Neural crest cell (in vitro differentiated cells): ENCODE measurements at places on chromosomes 6 and 20.

DNA sequence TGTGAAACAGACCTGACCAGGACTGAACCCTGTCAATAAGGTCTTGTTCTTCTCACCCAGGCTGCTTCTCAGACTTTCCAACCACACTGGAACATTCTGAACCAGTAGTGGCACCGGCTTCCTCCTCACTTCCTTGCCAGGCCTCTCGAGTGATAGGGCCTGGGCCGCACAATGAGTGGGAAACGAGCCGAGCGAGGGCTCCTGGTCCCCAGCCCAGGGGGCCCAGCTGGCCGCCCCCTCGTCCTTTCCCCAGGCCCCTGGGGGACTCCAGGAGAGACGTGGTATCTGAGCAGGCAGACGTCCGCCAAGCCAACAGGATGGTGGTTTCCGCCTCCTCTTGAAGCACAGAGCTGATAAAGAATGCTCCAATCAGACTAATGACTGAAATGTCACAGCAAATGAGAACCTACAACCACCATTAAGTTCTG lies 117.9 kb downstream of the GMDS start:
- no peak overlapping the region for H3K4me3 ChIP-seq
- no peaks in the 10 kb centered on the region for H3K36me3 ChIP-seq
- no peak overlapping the region for H3K27ac ChIP-seq

DNA sequence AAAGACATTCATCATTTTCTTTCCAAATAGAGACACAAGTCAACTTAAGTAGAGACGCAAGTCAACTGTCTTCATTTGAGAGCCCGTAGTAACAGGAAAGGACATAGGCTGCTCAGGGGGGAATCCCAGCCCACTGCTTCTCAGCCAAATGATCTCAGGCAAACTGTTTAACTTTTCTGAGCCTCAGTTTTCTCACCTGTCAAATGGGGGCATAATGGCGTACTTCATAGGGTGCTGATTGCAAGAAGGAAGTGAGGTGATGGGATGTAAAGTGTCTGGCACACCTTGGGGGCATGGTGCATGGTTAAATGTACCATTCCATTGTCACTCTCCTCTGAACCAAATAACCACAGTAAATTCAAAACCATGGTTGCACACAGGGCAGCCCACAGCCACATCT lies 96.5 kb downstream of the EYA2 start:
- H3K36me3 ChIP-seq = no peaks in the 10 kb centered on the region
- H3K4me1 ChIP-seq = peaks cover 27% of the 10 kb centered on the region
- no peak for DNase-seq
- H3K4me3 ChIP-seq = no peak overlapping the region
- H3K27me3 ChIP-seq = peaks cover 4% of the 10 kb centered on the region
- no peak overlapping the region for H3K27ac ChIP-seq

DNA sequence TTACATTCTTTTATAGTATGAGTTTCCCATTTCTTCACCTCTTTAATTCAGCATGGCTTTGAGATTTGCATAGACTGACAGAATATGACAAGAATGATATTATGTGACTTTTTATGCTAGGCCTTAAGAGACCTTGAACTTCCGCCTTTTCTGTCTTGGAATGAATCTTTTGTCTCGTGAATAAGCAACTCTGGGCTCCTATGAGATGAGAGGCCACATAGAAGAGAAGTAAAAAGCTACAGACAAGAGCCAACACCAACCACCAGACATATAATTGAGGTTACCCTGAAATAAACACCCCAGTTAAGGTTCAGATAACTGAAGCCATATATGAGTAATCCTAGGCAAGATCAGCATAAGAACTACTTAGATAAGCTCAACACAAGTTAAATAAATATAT lies 600.8 kb downstream of the MEI4 start:
- no peaks in the 10 kb centered on the region for H3K27me3 ChIP-seq
- no peak overlapping the region for H3K27ac ChIP-seq
- DNase-seq = no peak
- H3K4me3 ChIP-seq = no peak overlapping the region
- no peaks in the 10 kb centered on the region for H3K36me3 ChIP-seq

- peaks cover 4% of the 10 kb centered on the region for H3K4me1 ChIP-seq
- DNase-seq = no peak
- H3K36me3 ChIP-seq = no peaks in the 10 kb centered on the region
- H3K27ac ChIP-seq = no peak overlapping the region
These were observed 2.5 kb downstream of the NPBWR2 start for GRCh38 chr20:64104667-64105451.

GRCh38 chr6:145561095-145562072 lies 173.9 kb downstream of the EPM2A start:
- peaks cover 7% of the 10 kb centered on the region for H3K4me1 ChIP-seq
- H3K4me3 ChIP-seq = no peak overlapping the region
- no peak for DNase-seq
- H3K27ac ChIP-seq = peak overlapping the region; percentile 37
- no peaks in the 10 kb centered on the region for H3K27me3 ChIP-seq

- no peak for DNase-seq
- H3K27ac ChIP-seq = no peak overlapping the region
- H3K27me3 ChIP-seq = no peaks in the 10 kb centered on the region
- no peaks in the 10 kb centered on the region for H3K4me1 ChIP-seq
- no peak overlapping the region for H3K4me3 ChIP-seq
These were observed 52.5 kb upstream of the SPTLC3 start for GRCh38 chr20:12956303-12956702.

DNA sequence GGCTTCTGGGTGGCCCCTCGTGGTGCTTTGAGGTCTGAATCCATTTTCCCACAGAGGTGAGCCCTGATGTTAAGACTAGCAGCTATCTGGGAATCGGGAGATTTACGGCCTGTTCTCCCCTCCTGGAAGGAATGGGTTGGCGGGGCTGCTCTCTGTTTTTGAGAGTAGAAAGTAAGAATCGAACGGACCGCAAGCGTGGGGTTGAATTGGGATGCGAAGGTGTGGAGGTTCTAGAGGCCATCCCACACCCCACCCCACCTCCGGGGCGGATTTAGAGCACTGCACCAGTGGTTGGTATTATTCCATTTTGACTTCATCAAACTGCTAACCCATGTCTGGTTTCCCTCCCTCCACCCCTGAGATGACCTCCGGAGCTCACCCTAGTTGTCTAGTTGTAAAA lies 11.5 kb downstream of the PYGB start:
- no peak overlapping the region for H3K27ac ChIP-seq
- H3K4me3 ChIP-seq = no peak overlapping the region
- no peak for DNase-seq
- peaks cover 58% of the 10 kb centered on the region for H3K36me3 ChIP-seq

- no peaks in the 10 kb centered on the region for H3K4me1 ChIP-seq
- no peaks in the 10 kb centered on the region for H3K27me3 ChIP-seq
- no peak overlapping the region for H3K4me3 ChIP-seq
These were observed 726.7 kb upstream of the ADGRB3 start for GRCh38 chr6:67908379-67908778.

DNA sequence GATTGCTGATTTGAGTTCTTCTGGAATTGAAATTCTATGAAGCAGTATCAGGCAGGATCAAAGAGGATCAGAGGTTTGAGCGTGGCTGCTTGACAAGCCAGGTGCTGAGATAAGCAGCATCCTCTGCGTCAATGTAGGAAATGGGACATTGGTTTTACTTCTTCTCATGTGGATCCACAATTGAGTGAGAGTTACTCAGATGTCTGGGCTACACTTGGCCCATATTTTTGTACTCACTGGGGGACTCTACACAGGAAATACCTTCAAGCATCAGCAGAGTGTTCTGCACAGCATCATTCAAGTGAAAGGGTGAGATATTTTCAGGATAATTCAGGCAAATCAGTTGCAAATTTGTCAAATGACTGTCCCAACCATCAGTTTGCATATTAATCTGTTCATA lies 613.9 kb upstream of the ARID1B start:
- no peaks in the 10 kb centered on the region for H3K27me3 ChIP-seq
- no peak overlapping the region for H3K27ac ChIP-seq
- no peak overlapping the region for H3K4me3 ChIP-seq
- peaks cover 18% of the 10 kb centered on the region for H3K4me1 ChIP-seq
- H3K36me3 ChIP-seq = no peaks in the 10 kb centered on the region

DNA sequence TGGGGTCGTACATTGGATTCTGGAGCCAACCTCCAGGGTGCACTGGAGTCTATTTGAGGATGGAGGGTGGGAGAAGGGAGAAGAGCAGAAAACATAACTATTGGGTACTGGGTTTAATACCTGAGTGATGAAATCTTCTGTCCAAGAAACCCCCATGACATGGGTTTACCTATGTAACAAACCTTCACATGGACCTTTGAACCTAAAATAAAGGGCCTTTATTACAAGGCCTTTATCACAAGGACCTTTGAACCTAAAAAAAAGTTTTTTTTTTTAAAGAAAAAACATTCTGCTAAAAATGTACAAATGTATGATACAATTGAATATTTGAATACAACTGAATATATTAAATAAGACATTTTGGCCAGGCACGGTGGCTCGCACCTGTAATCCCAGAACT lies 38.1 kb upstream of the ZNF133 start:
- H3K27me3 ChIP-seq = peaks cover 44% of the 10 kb centered on the region
- H3K27ac ChIP-seq = no peak overlapping the region
- no peaks in the 10 kb centered on the region for H3K36me3 ChIP-seq

DNA sequence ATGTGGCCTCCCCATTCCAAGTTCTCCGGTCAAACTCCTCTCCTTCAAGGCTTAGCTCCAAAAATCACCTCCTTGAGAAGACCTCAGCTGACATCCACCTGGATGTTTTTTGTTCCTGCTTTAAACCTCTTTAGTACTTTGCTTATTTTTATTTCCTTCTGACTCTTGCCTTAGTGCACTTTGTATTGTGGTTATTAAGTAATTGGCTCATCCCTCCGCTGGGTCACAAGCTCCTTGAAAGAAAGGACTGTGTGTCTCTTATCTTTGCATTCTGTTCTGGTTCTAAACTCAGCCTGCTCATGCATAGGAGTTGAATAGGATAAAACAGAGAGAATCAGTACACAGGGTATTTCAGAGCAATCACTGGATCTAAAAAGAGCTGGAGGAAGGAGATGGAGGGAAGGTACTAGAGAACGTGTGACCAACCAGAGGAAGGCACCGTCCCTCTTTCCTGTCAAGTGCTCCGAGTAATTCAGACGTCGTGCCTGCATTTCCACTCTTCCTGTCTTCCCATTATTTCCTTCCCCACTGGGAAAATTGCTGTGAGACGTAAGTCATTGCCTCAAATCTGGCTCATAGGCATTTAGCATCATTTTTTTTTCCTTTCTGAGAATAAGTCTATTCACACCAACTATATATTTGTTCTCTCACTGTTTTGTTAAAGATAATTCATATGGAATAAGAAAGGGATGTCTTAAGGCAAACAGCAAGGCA lies 59.7 kb upstream of the GLP1R start:
- peaks cover 26% of the 10 kb centered on the region for H3K27me3 ChIP-seq
- no peaks in the 10 kb centered on the region for H3K36me3 ChIP-seq
- no peak overlapping the region for H3K4me3 ChIP-seq
- no peaks in the 10 kb centered on the region for H3K4me1 ChIP-seq

DNA sequence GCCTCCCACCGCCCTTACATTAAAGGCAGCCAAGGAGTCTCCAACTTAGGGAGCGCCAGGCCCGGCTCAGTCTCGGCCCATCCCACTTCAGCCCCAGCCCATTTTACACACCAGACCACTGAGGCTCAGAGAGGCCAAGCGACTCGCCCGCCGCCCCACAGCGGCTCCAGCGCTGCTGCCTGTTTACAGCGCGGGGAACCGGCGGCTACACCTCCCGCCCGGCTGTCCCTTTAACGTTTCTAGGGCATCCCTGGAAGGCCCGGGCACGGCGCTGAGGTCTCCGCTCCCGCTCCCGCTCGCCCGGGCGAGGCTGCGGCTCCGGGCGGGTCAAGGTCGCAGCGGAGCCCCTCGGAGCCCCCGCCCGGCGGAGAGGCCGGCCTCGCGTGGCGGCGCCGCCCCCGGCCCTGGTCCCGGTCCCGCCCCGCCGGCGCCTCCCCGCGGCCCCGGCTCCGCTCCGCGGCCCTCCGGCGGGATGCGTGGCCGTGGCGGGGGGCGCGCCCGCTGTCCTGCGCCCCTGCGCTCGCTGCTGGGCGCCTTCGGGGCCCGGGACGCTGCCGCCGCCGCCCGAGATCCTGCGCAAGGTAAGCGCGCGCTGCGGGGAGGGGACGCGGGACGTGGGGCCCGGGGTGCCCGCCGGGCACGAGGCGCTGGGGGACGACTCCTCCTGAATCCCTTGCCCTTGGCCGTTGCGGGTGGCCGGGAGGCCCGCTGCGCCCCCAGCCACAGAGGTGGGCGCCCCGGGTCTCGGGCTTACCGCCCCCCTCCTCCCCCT lies 27.1 kb upstream of the PHACTR3 start:
- H3K27ac ChIP-seq = no peak overlapping the region
- H3K4me1 ChIP-seq = peaks cover under 1% of the 10 kb centered on the region
- H3K36me3 ChIP-seq = no peaks in the 10 kb centered on the region
- peak overlapping the region; percentile 62 for H3K4me3 ChIP-seq
- DNase-seq = no peak

- H3K4me3 ChIP-seq = no peak overlapping the region
- H3K4me1 ChIP-seq = peaks cover 47% of the 10 kb centered on the region
- peak overlapping the region; percentile 30 for H3K27ac ChIP-seq
- H3K27me3 ChIP-seq = no peaks in the 10 kb centered on the region
These were observed 524.0 kb downstream of the CD83 start for GRCh38 chr6:14641423-14642135.

- peaks cover 58% of the 10 kb centered on the region for H3K27me3 ChIP-seq
- DNase-seq = no peak
- H3K4me1 ChIP-seq = no peaks in the 10 kb centered on the region
- H3K4me3 ChIP-seq = peak within 1 kb of the TSS; percentile 27
- no peak within 1 kb of the TSS for H3K27ac ChIP-seq
These were observed at the start of gene AVP for GRCh38 chr20:3084283-3084985. Gene AVP, minus strand, starts transcription at chr20:3084724. Its CDS starts 50 bp downstream, at chr20:3084674.

- no peaks in the 10 kb centered on the region for H3K4me1 ChIP-seq
- H3K27me3 ChIP-seq = peaks cover 21% of the 10 kb centered on the region
These were observed 142.0 kb upstream of the PMEPA1 start for GRCh38 chr20:57851796-57852195.

DNA sequence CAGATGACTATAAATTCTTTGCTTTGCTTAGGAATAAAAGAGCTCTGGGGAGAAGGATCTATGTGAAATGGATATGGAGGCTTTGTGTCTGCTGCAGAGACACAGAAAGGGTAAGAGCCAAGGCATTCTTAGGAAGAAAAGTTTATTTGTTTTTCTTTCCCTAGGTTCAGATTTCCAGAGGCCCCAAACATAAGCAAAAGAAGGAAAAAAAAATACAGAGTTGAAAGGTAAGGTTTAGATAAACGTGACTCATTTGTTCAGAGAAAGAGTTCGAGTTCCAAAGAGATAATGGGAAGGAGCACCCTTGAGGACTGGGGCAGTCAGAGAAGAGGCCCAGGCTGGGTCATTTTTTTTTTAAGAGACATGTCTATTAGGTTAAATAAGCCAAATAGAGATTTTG lies 27.4 kb upstream of the BMP5 start:
- no peaks in the 10 kb centered on the region for H3K27me3 ChIP-seq
- no peak overlapping the region for H3K4me3 ChIP-seq
- H3K27ac ChIP-seq = no peak overlapping the region
- H3K4me1 ChIP-seq = peaks cover 4% of the 10 kb centered on the region
